ENCODE measurements at places on chromosomes 3 and 15. TPM values are rescaled to one million over a fixed set of nuclear protein-coding genes. Genes with fewer than 3 reads are reported as not detected.

The TP63 gene
- not detected for total RNA-seq

DNA sequence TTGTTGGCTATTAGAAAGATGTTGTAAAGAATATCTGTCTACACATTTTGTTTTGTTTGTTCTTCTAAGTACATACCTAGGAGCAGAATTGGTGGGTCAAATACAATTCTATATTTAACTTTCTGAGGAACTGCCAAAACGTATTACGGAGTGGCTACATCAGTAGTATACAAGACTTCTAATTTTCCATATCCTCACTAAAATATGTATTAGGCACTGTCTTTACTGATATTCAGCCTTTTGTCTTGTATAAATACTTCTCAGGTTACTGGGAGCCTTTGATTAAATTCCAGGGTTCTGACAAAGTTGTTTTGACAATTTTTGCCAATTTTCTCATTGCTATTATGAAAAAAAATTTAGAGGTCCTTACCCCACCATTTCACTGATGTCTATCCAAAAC is 146.7 kb downstream of the NR2E3 start:
- H3K4me3 ChIP-seq, result no peak overlapping the region
- H3K36me3 ChIP-seq, result no peaks in the 10 kb centered on the region
- no peak overlapping the region for H3K27ac ChIP-seq

GRCh38 chr15:39313881-39314280 is 267.0 kb upstream of the THBS1 start:
- no peaks in the 10 kb centered on the region for H3K4me1 ChIP-seq
- no peaks in the 10 kb centered on the region for H3K36me3 ChIP-seq
- H3K4me3 ChIP-seq, result no peak overlapping the region
- no peak overlapping the region for H3K27ac ChIP-seq

DNA sequence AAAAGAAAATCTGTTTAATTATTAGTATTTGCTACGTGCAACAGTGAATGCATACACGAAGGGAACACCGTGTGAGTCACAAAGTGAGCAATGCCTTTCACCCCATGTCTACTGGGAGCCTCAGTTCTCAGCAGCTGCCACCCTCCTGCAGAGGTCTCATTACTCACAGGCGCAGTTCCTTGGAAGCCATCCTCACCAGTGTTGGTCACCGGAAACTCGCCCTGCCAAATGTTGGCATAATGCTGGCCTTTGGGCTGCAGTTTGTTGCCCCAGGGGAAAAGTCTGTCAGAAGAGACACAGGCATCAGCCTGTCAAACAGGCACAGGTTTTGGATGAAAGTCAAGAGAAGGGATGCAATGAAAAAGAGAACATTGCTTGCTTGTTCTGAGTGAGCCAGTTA is 50.1 kb downstream of the SUMF1 start:
- H3K27me3 ChIP-seq, result no peaks in the 10 kb centered on the region
- no peak overlapping the region for H3K4me3 ChIP-seq
- no peaks in the 10 kb centered on the region for H3K36me3 ChIP-seq
- H3K27ac ChIP-seq, result no peak overlapping the region
- DNase-seq, result no peak

DNA sequence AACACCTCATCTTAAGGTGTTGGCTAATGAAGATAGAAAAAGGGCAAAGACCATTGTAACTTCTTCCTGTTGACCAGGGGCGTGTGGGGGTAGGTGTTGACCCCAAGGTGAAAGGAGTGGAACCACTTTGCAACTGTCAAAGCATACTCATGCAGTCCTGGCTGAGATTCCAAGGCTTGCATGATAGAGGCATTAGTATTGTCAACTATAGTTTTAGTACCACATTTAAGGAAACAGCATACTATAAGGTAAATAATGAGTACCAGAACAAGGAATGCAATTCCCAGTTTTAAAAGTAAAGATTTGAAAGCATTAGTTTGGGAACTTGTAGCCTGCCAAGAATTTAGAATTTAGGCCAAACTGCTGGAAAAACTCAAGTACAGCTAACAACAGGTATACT is 27.8 kb upstream of the ADGRG7 start:
- H3K27me3 ChIP-seq, result no peaks in the 10 kb centered on the region
- no peak overlapping the region for H3K4me3 ChIP-seq
- H3K36me3 ChIP-seq, result no peaks in the 10 kb centered on the region

DNA sequence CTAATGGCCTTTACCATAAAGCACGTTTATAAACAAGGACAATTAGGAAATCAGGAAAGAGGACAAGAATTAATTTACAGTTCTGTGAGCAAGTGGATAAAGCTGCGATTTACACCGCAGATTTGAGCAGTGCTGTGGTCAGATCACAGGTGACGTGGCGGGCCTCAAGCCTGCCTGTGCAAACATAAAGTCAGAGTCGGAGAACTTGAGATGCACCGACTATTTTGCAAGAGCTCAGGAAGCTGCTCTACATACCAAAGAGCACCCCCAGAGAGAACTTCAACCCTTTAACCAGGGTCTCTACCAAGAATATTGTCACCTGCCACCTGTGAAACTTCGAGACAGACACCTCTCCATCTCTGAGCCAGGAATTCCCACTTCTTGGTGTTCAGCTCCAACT is 35.7 kb downstream of the MECOM start:
- H3K4me1 ChIP-seq, result no peaks in the 10 kb centered on the region
- no peak for DNase-seq
- H3K4me3 ChIP-seq, result no peak overlapping the region
- no peak overlapping the region for H3K27ac ChIP-seq
- H3K36me3 ChIP-seq, result no peaks in the 10 kb centered on the region

The ITIH1 gene
- total RNA-seq, result not detected

DNA sequence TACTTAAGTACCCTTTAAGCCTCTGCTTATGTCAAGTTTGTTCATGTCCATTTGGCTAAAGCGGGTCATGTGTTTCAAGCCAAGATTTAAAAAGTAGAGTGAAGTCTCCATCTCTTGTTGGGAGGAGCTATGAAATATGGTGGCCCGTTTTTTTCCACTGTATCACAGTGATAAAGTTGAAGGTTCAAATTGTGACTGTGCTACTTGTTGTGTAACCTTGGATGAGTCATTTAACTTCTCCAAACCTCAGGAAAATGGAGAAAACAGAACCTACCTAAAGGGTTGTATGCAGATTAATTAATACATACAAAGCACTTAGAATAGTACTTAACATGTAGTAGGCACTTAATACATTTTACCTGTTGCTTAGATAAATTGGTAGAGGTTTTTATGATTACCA is 43.4 kb downstream of the SNAPC5 start:
- H3K27ac ChIP-seq, result no peak overlapping the region
- no peak overlapping the region for H3K4me3 ChIP-seq
- no peaks in the 10 kb centered on the region for H3K36me3 ChIP-seq
- no peak for DNase-seq
- H3K27me3 ChIP-seq, result no peaks in the 10 kb centered on the region

- no peaks in the 10 kb centered on the region for H3K4me1 ChIP-seq
- H3K27ac ChIP-seq, result no peak overlapping the region
- peaks cover 3% of the 10 kb centered on the region for H3K27me3 ChIP-seq
Measured at GRCh38 chr3:10992943-10993728, 588 bp downstream of the SLC6A1 start.

DNA sequence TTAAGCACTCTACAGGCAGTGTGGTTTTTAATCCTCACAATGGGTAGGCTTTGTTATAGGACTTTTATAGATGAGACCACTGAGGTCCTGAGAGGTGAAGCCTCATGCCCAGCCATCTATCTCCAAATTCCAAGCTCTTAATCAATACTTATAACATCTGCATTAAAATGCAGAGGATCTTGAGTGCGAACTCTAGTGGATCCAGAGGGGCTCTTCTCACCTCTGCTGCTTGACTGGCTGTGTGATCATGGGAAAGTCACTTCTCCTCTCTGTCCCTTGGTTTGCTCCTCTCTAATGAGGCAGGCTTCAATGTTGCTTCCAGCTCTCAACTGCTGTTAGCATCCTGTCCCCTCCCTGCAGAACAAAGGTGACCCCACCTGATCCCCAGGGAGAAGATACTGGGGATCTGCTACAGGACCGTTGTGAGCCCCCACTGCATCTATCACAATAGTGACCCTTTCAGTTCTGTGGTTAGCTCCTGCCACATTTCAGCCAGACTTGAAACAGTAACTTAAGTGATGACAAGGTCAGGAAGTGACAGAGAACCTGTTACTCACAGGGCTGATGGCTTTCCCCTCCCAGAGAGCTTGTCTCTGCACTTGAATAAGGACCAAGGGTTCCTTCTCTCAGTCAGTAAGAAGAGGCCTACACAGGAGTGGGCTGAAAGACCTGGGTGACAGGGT is 1.3 kb downstream of the SLC27A2 start:
- H3K27ac ChIP-seq, result no peak overlapping the region
- no peak for DNase-seq
- H3K36me3 ChIP-seq, result no peaks in the 10 kb centered on the region
- H3K27me3 ChIP-seq, result no peaks in the 10 kb centered on the region
- H3K4me3 ChIP-seq, result no peak overlapping the region
- H3K4me1 ChIP-seq, result no peaks in the 10 kb centered on the region

GRCh38 chr3:167814441-167814951 is 79.0 kb downstream of the SERPINI1 start:
- peaks cover 7% of the 10 kb centered on the region for H3K4me1 ChIP-seq
- H3K27ac ChIP-seq, result no peak overlapping the region
- H3K36me3 ChIP-seq, result no peaks in the 10 kb centered on the region
- no peak for DNase-seq
- H3K27me3 ChIP-seq, result no peaks in the 10 kb centered on the region
- no peak overlapping the region for H3K4me3 ChIP-seq

The SOX14 gene
- total RNA-seq, result not detected

DNA sequence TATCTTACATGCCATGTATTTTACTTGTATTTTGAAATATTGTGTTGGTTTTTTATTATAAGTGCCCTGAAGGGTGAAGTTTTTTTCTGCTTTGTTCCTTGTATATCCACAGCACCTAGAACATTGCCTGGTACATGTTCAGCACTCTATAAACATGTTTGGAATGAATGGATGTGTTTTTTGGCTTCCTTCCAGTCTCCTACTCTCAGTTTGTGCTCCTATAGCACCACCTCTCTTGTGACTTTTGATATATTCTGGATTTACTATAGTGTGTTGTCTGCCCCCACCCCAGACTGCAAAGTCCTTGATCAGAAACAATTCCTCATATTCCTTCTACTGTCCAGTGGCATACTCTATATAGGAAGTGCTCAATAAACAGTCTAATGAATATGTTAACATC is 60.6 kb downstream of the PLCL2 start:
- no peak overlapping the region for H3K27ac ChIP-seq
- no peak overlapping the region for H3K4me3 ChIP-seq
- H3K36me3 ChIP-seq, result no peaks in the 10 kb centered on the region
- no peak for DNase-seq
- H3K27me3 ChIP-seq, result no peaks in the 10 kb centered on the region
- H3K4me1 ChIP-seq, result no peaks in the 10 kb centered on the region

The TIMP4 gene
- 5.3 TPM for total RNA-seq

The GOLGA8N gene
- total RNA-seq, result 22.0 TPM

The TGM5 gene
- not detected for total RNA-seq

DNA sequence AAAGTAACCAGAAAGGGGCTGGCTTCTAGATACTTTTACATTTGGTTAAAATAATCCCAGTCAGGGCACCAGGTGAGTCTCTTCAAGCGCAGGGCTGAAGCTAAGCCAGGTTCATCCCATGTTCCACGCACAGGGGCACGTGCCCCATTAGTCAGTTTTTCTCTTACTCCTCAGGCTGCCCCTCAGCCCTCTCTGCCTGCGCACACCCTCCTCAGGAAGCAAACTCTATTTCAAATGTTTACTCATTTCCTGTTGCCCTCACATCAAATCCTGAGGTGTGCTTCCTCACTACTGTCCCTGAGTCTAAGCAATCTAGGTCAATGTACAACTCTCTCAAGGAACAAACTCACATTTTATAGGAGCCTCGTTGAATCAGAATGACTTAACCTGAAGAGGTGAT is 48.5 kb downstream of the THBS1 start:
- H3K4me1 ChIP-seq, result no peaks in the 10 kb centered on the region
- H3K27me3 ChIP-seq, result no peaks in the 10 kb centered on the region
- no peak overlapping the region for H3K4me3 ChIP-seq
- no peaks in the 10 kb centered on the region for H3K36me3 ChIP-seq
- H3K27ac ChIP-seq, result peak overlapping the region; percentile 10
- no peak for DNase-seq

- no peaks in the 10 kb centered on the region for H3K36me3 ChIP-seq
- H3K27me3 ChIP-seq, result no peaks in the 10 kb centered on the region
- no peaks in the 10 kb centered on the region for H3K4me1 ChIP-seq
- H3K27ac ChIP-seq, result no peak overlapping the region
- no peak overlapping the region for H3K4me3 ChIP-seq
- DNase-seq, result no peak
Measured at GRCh38 chr3:194373899-194374298, 4.4 kb upstream of the LRRC15 start.

GRCh38 chr15:52682200-52682599 is 3.0 kb upstream of the ATOSA start:
- DNase-seq, result no peak
- no peaks in the 10 kb centered on the region for H3K4me1 ChIP-seq
- no peaks in the 10 kb centered on the region for H3K36me3 ChIP-seq
- no peak overlapping the region for H3K4me3 ChIP-seq
- H3K27me3 ChIP-seq, result no peaks in the 10 kb centered on the region

- H3K27me3 ChIP-seq, result no peaks in the 10 kb centered on the region
- H3K36me3 ChIP-seq, result no peaks in the 10 kb centered on the region
- DNase-seq, result no peak
- no peak overlapping the region for H3K4me3 ChIP-seq
- H3K27ac ChIP-seq, result peak overlapping the region; percentile 84
- peaks cover 40% of the 10 kb centered on the region for H3K4me1 ChIP-seq
Measured at GRCh38 chr3:50168388-50168787, 13.3 kb downstream of the SEMA3F start.

GRCh38 chr3:190505381-190506003 is 8.4 kb upstream of the IL1RAP start:
- no peak overlapping the region for H3K27ac ChIP-seq
- H3K4me1 ChIP-seq, result no peaks in the 10 kb centered on the region
- no peak for DNase-seq
- H3K4me3 ChIP-seq, result no peak overlapping the region

The GMPPB gene
- total RNA-seq, result 44.8 TPM

The ADAMTSL3 gene
- 48.2 TPM for total RNA-seq

The RARRES1 gene
- total RNA-seq, result 398 TPM

The ARL14 gene
- not detected for total RNA-seq

DNA sequence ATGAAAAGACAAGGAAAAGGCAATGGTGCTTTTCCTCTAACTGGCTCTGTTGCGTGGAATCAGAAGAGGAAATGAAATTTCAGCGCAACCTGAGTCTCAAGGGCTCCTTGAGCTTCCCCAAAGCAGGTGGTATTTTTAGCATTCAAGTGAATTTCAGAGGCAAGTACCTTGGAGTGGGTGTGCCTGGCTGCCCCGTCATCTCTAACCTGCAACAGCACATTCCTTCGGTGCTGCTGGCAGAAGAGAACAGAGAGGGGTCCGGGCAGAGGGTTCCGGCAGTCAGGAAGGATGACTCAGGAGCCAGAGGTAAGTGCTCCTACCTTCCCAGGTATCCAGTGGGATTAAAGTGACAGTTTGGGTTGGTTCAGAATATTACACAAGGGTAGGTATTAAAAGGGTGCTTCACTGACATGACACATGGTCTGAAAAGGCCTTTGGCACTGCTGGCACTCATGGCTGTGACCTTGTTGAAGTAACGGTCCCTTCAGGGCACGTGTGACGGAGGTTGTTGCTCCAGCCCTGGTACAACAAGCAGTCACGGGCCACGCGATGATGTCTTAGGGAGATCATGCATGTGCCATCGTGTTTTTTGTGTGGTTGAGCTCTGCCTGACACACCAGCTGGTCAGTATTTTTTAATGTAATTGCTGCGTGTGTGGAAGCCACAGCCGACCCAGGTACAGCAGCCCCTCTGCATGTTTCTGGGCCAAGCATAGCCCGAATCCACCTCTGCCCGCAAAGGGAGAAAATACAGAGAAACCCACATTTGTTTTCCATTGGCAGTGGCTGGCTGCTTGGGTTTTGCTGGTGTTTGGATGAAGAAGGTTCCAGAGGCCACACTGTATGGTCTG is 75.7 kb downstream of the LRRK1 start:
- H3K4me1 ChIP-seq, result no peaks in the 10 kb centered on the region
- H3K36me3 ChIP-seq, result no peaks in the 10 kb centered on the region
- no peaks in the 10 kb centered on the region for H3K27me3 ChIP-seq

All from uterus (tissue), 4 donors.